CD4-positive, alpha-beta memory T cell (primary cell): ENCODE measurements at places on chromosomes 4 and X.

- DNase-seq: no peak
Measured at GRCh38 chrX:100964362-100964761, 5.1 kb upstream of the ARL13A start.

GRCh38 chr4:94116842-94117241, 90.8 kb upstream of the SMARCAD1 start:
- DNase-seq: no peak

- no peak for DNase-seq
Measured at GRCh38 chr4:42789041-42789567, 103.4 kb upstream of the GRXCR1 start.

DNA sequence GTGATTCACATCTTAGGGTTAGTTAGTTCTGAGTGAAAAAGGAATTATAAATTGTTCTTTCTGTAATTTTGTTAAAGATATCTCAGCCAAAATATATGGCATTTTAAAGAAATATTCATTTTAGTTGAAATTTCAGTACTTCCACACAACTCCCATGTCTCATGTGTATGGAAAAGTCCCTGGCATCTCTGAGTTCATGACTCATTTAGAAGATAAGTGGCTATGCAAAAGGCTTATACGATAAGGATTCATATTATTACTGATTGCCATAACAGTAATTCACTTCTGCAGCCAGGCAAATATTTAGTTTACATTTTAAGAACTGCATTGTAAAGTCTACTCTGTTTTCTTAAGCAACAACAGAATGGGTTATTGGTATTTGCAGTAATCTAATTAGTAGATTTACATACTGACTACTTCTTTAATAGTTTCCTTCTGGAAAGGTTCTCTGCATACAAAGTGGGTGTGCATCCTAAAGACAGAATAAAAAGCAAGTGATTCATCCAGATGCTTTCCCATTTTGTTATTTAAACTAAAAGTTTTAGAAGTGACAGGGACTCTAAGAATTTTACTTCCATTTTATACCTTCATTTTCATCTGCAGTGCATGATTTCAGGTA, 682.4 kb upstream of the PABPC4L start:
- DNase-seq: no peak

GRCh38 chr4:136113921-136114320, 1418.4 kb downstream of the PCDH18 start:
- DNase-seq: no peak

GRCh38 chr4:2394528-2394927, 23.9 kb downstream of the ZFYVE28 start:
- no peak for DNase-seq

DNA sequence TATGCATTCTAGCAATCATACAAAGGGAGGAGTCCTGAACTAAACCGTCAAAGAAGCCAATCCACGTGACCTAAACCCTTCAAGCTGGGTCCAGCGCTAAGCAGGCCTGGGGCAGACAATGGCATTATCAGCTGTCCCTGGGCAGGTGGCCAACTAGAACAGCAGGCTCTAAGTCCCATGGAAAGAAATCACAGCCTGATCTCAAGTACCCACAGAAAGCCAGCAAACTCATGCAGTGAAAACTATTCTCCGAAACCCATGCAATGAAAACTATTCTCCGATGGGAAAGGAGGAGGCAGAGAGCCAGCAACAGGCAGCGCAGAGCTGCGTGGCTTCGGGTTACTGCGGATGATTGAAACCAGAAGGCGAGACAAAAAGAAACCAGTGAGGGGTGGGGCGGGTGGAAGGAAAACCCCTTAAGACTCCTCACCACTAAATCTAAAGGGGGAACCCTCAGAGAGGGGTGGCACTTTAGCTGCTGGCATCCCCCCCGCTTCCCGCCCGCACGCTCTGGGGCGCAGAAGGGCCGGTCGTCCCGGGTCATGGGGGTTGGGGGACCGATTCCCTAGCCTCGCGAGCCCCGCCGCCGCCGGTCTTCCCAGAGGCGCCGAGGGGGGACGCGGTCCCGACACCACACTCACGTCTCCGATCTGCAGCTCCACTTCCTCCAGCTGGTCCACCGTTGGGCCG, 567 bp downstream of the C4orf46 start:
- DNase-seq: peak; percentile 51

DNA sequence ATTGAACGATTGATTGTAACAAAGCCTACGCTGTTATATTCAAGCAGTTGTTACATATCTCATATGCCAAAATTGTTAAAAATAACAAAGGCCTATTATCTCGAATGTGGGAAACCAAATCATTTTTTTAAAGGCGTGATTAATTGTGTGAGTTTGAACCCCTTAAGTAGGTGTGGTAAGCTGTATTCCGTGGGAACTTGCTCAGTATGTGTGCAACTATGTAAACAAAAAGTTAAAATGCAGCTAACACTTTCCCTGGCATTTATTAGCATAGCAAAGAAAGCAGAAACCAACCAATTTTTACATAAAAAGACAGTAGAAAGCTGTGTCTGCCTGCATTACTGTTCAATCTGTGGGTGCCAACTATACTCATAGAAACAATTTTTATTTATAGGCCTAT, 166.0 kb upstream of the HAND2 start:
- no peak for DNase-seq

DNA sequence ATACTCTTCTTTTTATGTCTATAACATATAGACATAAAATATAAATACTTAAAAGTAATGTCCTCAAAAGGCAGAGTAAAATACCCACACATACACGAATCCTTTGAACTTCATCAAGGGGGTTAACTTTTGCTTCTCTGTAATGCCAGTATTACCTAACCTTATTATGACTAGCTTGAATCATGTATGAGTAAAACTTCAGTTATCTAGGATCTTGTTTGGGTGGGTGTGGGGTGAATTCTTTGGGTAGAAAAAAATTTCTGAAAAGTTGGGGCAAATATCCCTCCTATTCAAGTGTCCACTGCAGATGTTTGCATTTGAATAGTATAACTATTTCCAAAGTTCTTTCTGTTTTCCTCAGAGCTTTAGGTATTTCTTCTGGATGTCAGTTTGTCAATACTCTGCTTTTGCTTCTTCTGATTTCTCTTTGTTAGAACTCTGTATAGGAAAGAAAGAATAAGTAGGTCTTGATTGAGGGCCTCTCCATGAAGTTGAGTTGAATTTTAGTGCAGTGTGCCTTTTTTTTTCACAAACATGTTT, 173.8 kb downstream of the ADGRL3 start:
- no peak for DNase-seq

DNA sequence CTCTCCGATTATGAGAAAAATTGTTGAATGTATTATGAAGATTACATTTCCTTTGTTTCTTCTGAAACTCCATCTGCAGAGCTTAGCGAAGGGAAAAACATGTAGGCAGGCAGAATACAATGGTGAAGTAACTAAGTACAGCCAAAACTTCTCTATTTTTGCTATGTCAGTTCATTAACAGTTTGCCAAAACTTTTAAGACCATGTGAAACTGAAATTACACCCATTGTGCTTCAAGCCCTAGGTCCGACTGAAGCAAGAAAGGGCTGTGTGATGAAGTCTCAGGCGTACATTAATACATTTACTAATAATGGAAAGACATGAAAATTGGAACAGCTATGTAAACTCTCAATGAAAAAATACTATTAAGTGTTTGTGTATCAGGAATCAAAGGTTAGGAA, 398.0 kb downstream of the MAPK10 start:
- no peak for DNase-seq

- DNase-seq: no peak
Measured at GRCh38 chrX:149145845-149146285, 359.2 kb downstream of the IDS start.

DNA sequence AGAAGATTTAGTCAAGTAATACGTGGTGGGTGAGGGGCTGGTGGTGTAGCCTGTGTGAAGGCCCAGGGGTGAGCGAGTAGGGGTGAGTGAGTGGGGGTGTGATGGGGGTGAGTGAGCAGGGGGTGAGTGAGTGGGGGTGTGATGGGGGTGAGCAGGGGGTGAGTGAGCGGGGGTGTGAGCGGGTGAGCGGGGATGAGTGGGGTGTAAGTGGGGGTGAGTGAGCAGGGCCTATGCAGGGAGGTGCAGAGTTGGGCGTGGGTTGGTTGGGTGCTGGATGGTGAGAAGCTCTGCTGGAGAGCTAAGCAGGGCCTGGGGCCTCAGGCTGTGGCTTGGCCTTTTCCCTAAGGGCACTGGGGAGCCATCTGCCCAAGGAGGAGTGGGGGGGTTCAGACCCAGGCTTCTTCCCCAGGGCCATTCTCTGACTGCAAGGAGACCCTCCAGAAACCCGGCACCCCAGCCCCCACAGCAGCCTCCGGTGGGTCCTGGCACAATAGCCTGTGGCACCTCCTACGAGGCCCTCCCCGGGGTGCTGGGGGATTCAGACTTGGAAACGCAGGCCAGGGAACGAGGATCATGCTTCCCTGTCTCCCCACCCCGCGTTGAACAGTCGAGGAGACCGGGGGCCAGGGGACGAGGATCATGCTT, 30.4 kb downstream of the SH3TC1 start:
- DNase-seq: no peak

DNA sequence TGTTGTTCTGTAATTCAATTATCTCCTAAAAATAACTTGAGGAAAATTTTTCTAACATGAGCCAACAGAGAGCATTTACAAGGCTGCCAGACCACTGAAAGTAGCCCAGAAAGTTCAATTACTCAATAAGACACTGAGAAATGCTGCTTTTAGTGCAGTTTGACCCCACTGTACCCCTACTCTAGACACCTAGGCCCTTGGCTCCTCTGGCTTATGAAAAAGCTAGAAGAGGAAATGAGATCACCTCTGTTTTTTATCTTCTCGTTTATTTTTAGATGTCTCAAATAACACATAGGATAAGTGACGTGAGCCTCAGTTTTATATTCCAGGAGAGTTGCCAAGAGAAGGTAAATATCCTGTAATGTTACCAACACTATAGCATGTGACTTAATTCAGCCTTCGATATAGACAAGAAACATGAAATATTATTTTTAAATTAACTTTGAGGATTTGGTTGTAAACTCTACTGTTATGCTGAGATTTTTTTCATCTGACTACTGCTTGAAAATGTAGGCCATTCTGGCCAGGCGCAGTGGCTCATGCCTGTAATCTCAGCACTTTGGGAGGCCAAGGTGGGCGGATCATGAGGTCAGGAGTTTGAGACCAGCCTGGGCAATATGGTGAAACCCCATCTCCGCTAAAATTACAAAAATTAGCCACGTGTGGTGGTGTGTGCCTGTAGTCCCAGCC, 24.4 kb downstream of the TNIP3 start:
- no peak for DNase-seq

DNA sequence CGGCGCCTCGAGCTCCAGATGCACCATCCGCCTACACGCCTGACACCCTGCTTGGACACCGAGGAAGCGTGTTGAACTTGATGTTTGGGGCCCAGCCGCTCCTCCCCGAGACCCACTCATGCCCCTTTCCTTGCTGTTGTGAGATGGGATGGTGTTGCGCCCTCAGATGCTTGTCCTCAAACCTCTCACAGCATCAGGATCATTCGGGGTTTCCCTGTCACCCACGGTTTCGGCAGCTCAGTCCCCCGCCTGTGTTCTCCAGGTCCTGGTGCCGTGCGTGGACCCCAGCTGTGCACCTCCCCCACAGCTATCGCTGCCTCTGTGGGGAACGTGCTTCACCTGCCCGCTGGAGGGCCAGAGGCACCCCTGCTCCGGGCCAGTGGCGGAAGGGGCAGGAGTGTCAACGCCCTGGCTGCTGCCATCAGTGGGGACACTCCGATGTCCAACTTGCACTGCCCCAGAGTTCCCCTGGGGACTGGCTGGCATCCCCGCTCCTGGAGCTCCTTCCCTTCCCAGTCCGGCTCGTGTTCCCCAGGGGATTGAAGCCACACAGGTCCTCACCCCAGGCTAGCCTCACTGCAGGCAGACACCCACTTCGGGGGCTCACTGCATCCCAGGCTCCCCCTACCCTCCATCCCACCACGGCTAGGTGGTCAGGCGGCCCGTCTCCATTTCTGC, 82.3 kb upstream of the ADRA2C start:
- no peak for DNase-seq

- DNase-seq: no peak
Measured at GRCh38 chr4:174198828-174199227, 84.6 kb downstream of the FBXO8 start.

GRCh38 chr4:118968813-118969212, 80.2 kb downstream of the SYNPO2 start:
- DNase-seq: no peak

DNA sequence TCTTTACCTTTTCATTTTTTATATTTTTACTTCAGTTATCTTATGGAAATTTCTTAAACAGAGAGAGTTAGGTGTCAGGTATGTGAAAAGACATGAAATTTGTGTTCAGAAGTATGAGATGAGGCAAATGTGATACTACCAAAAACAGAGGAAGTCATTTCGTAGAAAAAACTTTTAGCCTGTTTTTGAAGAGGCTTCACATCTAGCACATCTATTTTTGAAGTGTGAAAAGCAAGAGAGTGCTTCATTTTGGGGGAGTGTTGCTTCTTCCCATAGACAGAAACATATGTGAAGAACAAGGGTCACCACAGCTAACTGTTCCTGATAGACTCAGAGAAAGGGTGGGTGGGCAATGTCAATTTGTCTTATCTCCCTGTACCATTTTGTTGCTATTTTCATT, 125.3 kb downstream of the TET2 start:
- DNase-seq: no peak

GRCh38 chr4:119746951-119747350, 118.3 kb upstream of the PDE5A start:
- no peak for DNase-seq

DNA sequence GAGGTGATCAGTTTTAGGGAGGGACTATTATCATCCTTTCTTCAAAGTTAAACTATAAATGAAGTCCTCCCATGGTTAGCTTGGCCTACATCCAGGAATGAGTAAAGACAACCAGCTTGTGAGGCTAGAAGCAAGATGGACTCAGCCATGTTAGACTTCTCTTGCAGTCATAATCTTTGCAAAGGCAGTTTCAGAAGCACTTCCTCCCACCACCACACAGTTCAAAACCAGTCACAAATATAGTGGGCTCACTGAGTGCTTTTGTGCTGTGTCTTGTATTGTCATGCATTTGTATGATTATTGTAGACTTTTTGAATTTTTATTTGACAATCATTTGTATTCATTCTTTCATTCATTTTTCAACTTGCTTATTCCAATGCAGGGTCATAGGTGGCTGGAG, 204.5 kb downstream of the ZNF674 start:
- no peak for DNase-seq

GRCh38 chr4:101989551-101989950, 199.0 kb downstream of the BANK1 start:
- DNase-seq: no peak

DNA sequence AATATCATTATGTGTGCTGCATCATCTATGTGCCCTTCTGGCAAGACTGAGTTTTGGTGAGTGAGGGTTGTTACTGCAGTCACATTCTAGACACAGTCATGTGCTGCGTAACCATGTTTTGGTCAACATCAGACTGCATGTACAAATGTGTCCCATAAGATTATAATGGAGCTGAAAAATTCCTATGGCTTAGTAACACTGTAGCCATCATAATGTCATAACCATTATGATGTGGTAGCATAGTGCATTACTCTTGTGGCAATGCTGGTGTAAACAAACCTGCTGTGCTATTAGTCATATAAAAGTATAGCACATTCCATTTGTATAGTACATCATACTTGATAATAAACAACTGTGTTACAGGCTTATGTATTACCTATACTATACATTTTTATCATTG, 198.1 kb upstream of the NUDT6 start:
- no peak for DNase-seq
